Activated T-cell treated with anti-CD3 and anti-CD28 coated beads, Interleukin-2, amount 50 U/mL, for 48 hours (primary cell): ENCODE measurements at places on chromosomes 7 and 10.

GRCh38 chr7:102289057-102289456 lies 2.4 kb downstream of the SH2B2 start:
- no peak for DNase-seq

GRCh38 chr7:112160130-112160770 lies 45.9 kb downstream of the DOCK4 start:
- no peak for DNase-seq

- no peak for DNase-seq
These were observed 152.6 kb downstream of the ZMYND11 start for GRCh38 chr10:287814-288213.

DNA sequence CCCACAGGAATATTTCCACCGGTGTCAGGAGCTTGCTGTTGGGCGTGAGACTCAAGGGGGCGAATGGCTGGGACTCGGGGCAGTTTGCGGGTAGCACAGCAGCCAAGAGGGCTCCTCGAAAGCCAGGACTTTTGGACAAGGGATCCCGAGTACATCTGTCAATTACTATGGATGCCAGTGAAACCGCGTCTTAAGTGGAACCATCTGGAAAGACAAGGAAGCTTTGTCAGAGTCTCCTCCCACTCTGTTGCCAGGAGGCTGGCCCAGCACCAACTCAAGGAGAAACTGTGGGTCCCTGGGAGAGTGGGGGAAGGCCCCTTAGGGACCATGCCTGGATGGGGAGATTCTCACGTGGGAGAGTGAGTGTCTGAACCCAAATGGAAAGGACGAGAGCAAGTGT lies 57.1 kb downstream of the C10orf143 start:
- no peak for DNase-seq

- DNase-seq, result no peak
These were observed 228.6 kb upstream of the TMEM72 start for GRCh38 chr10:44682507-44682906.

- no peak for DNase-seq
These were observed 16.1 kb upstream of the HIBADH start for GRCh38 chr7:27678617-27679260.

GRCh38 chr7:40077849-40078248 lies 56.6 kb downstream of the MPLKIP start:
- DNase-seq, result no peak

DNA sequence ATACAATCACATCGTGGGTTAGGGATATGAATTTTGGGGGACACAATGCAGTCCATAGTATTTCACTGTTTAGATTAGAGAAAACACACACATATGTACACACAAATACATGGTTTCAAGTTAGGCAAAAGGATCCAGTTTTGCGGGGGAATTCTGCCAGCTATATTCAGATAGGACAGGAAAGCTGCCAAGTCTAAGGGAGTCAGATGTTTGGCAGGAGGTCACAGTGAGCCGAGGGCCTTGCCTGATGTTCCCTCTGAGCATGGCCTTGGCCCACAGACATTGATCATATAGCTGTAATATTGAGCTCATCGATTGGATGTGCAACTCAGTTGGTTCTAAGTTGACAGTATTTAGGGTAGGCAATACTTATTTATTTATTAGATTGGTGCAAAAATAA lies 122.8 kb downstream of the ADRA2A start:
- DNase-seq, result no peak

DNA sequence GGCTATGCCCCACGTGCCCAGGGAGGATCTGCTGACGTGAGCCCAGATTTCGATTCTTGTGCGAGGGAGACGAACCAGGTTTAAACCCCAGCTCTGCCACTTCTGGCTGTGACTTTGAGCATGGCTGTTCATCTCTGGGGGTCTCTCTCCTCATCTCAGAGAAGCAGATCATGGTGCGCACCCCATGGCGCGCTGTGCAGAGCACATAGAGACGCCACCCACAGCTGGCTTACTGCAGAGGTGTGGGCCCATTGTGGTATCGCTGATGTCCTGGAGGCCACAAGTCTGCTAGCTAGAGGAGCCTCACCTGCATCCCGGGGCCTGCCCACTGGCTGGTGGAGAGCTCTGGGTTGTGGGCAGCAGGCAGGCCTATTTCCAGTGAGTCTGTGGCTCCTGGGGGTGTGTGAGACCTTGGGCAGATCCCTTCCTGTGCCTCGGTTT lies 140.5 kb downstream of the LHPP start:
- no peak for DNase-seq

GRCh38 chr10:126558881-126559280 lies 111.6 kb downstream of the C10orf90 start:
- no peak for DNase-seq

DNA sequence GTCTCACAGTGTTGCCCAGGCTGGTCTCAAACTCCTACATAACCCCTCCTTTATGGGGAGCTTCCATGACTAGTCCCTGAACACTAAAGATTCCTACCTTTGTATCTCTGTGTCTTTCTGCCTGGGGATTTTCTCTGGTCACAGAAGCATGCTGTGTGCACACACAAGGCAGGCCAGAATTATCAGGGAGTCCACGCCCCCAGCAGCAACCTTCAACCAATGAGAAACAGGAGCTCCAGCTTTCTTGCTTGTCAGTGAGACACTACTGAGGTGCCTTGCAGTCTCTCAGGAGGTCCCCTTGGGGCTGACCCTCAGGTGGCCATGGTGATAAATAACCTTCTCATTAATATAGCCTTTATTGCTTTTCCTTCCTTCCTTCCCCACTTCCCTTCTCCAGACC lies 45.1 kb upstream of the AUTS2 start:
- no peak for DNase-seq

GRCh38 chr10:5570979-5571810 lies 46.4 kb downstream of the CALML3 start:
- no peak for DNase-seq

GRCh38 chr10:70827086-70827757 lies 11.5 kb downstream of the SGPL1 start:
- no peak for DNase-seq

DNA sequence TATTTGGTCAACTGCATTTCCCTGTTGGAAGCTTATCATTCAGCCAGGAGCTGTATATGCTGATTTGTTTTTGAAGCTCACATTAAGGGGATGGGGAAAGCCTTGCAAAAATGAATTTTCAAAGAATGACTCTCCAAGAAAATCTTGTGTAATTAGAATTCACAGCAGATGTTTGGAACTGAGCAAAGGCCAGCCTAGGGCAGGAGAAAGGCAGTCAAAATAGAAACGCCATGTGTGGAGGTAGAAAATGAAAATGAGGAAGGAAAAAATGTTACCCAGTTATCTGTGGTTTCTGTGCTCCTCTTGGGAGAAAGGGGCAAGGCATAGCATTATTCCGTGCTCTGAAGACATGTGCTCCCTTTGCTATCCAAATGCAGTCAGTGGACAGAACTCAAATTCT lies 93.5 kb downstream of the NRP1 start:
- DNase-seq, result no peak

DNA sequence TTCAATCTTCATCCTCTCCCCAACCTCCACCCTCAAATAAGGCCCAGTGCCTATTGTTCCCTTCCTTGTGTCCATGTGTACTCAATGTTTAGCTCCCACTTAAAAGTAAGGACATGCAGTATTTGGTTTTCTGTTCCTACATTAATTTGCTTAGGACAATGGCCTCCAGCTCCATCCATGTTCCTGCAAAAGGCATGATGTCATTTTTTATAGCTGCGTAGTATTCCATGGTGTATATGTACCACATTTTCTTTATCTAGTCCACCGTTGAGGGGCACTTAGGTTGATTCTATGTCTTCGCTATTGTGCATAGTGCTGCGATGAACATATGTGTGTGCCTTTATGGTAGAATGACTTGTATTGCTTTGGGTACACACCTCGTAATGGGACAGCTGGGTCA lies 7.2 kb upstream of the NEUROG3 start:
- no peak for DNase-seq

DNA sequence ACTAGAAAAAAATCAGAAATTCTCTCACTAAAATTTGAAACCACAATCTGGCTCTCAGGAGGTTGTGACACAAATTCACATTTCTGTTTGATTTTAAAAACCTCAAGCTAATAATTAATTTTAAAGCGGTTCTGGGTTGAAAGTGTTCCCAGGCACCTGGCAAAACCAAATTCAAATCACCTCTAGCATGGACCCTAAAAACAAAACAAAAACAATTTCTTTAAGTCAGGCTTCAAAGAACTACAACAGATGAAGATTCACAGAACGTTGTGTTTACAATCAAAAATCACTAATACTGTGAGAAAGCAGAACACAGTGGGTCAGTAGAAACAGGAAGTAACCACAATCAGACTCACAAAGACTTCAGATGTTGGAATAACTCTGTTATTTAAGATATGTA lies 7.2 kb upstream of the RELN start:
- no peak for DNase-seq

DNA sequence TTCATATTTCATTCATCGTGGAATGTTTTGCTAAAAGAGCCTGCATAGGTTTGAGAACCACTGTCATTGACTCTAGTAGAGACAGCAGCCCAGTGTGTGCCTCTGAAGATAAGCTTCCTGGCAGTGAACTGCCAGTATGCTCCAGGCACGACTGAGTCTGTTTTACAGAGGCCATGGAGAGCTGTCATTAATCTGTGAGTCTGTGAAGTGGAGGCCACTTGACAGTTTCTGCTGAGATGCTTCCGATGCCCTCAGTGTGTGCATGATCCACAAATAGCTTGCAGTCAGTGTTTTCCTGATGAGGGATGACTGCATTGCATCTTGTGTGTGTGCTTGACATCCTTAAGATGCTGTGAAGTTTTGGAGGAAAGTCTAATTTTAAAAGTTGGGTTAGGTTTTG lies 162.2 kb downstream of the PFKFB3 start:
- no peak for DNase-seq

DNA sequence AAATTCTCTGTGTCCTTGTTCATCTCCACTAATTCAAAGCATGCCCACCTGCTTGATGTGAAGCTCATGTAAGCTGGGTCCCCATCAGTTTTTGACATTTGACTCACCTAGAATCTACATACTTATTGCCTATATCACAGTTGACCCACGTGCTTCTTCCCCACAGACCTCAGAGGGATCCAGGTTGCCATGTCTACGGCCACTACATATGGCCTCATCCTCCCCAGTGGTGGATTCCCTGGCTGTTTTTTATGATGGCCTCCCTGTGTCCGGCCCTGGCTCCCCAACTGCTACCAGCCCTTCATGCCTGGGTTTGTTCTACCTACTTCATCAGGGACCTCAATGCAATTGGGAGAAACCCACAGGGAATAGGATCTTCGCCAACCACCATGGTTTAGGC lies 187.4 kb upstream of the GDF10 start:
- no peak for DNase-seq
